ENCODE measurements at places on chromosomes 7 and 10.

DNA sequence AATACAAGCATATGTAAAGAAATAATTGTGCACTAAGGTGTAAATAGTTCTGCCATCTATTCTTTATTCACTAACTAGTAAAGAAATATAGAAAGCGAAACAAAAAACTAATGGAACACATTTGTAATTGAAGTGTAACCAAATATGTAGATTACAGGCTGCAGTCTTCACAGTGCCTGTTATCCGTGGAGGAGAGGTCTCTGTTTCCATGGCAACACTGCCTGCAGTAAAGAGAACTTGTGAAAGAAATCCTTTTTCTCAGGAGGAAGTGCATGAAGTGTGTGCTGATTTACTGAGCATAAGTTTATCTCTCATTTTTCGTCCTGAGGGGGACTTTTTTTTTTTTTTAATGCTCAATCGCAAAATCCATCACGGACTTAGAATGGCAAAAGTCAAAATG is 102.5 kb downstream of the APBB1IP start:
- DNase-seq = no peak

- no peak for DNase-seq
These were observed at the start of gene CALY for GRCh38 chr10:133336577-133337369. Gene CALY, minus strand, starts transcription at chr10:133336896. Its CDS starts 7,907 bp downstream, at chr10:133328989.

- no peak for DNase-seq
These were observed 140.4 kb downstream of the ELFN1 start for GRCh38 chr7:1810521-1810920.

DNA sequence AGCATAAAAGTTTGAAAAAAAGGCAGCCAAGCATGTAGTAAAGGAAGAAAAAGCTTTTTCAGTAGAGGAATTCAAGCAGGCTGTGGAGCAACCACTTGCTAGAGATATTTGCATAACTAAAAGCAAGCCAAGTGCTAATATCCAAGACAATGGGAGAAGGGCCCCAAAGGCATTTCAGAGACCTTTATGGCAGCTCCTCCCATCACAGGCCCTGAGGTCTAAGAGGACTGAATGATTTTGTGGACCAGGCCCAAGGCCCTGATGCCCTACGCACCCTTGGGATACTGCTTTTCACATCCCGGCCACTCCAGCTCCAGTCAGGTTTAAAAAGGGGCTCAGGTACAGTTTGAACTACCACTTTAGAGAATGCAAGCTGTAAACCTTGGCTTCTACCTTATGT is 261.7 kb upstream of the SEMA3C start:
- no peak for DNase-seq

DNA sequence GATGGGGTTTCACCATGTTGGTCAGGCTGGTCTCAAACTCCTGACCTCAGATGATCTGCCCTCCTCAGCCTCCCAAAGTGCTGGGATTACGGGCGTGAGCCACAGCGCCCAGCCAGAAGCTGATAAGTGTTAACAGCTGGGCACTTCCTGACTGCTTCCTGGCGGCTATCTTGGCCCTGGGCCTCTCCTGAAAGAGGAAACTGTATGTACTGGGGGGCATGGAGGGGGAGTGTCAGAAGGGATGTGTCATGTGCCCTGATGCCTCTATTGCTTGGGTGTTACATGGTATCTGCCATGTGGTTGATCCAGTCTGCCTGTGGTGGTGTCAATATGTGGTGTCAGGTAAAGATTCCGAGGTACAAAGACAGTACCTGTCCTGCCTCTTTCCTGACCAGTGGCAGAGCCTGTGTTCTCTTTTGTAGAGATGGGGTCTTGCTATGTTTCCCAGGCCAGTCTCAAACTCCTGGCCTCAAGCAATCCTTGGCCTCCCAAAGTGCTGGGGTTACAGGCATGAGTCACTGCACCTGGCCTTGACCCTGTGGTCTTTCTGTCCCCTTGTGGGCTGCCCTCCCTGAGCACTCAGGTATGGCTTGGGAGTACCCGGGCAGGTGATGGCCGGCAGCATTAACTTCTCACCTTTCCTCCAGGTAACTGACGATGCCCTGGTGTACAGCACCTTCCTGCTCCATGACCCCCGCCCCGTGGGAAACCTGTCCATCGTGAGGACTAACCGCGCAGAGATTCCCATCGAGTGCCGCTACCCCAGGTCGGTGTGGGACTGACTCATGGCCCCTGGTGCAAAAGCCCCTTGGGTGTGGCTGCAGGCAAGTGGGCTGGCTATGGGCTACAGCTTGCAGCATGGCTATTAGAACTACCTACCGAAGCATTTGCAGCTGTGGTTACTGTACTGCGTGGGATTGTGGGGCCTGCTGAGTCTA is 4.4 kb downstream of the ZP3 start:
- DNase-seq = no peak

DNA sequence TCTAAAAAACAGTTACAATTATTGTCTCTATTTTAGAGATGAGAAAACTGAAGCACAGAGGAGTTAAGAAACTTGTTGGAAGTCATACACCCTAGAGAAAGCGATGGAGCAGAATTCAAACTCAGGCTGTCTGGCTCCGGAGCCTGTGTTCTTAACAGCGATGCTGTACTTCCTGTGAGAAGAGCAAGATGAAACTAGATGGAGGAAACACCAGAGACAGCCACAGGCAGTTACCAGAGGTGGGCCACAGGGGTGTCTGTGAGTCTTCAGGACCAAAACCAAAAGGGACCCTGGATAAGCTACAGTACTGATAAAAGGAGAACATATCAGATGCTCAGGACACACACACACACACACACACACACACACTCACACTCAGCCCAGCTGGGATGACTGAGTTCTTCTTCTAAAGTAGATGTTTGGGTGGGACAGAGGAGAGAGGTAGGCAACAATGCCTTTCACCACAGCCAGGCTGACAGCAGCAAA is 289.2 kb downstream of the FZD1 start:
- no peak for DNase-seq

- no peak for DNase-seq
These were observed 111.1 kb downstream of the ADAM12 start for GRCh38 chr10:126277181-126277580.
